Body of pancreas (tissue), 4 donors: ENCODE measurements at places on chromosomes 5 and 9.
A peak's percentile ranks its signal among the peaks of the same experiment; 100 is the strongest.

- no peak overlapping the region for H3K27ac ChIP-seq
- no peaks in the 10 kb centered on the region for H3K36me3 ChIP-seq
- no peak overlapping the region for H3K4me3 ChIP-seq
- H3K4me1 ChIP-seq = peaks cover 3% of the 10 kb centered on the region
Measured at GRCh38 chr5:145996135-145996534, 59.8 kb downstream of the SH3RF2 start.

GRCh38 chr5:14696057-14696456 lies 31.5 kb downstream of the OTULIN start:
- H3K4me3 ChIP-seq = no peak overlapping the region
- no peaks in the 10 kb centered on the region for H3K4me1 ChIP-seq
- H3K27ac ChIP-seq = no peak overlapping the region
- no peaks in the 10 kb centered on the region for H3K36me3 ChIP-seq

DNA sequence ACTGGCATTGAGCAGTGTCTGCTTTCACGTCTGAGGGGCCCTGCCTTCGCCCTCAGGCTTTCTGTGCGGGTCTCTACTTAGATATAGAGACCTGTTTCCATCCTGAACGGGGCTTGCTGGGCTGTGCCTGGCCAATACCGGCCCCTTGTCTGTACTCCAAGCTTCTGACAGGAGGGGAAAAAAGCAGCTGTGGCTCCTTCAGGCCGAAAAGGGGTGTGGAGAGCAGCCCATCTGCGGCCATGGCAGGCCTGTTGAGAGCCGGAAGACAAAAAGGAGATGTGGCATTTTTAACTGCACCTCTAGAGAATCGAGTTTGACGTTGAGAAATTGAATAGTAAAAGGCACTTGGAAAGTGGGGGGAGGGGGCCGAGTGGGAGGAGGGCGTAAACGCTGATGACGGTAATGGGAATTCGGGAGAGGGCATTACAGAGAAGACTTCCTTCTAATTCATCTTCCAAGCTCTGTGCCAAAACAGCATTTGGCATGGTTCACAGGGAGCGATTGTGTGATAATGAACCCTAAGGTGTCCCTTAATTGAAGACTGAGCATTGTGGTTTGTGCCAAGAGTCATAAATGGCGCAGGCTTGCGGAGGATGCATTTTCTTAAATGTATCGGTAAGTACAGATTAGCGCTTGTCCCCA lies 25.1 kb upstream of the PRDM12 start:
- no peak overlapping the region for H3K4me3 ChIP-seq
- H3K27me3 ChIP-seq = no peaks in the 10 kb centered on the region
- H3K27ac ChIP-seq = no peak overlapping the region

DNA sequence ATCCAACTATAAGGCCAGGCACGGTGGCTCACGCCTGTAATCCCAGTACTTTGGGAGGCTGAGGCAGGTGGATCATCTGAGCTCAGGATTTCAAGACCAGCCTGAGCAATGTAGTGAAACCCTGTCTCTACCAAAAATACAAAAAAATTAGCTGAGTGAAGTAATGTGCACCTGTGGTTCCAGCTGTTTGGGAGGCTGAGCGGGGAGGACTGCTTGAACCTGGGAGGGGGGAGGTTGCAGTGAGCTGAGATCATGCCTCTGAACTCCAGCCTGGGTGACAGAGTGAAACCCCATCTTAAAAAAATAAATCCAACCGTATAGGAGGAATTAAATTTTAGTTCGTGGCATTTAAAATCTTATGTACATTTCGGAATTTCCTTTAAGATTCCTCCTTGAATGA lies 123.4 kb downstream of the CDC42SE2 start:
- H3K27ac ChIP-seq = no peak overlapping the region
- peaks cover 3% of the 10 kb centered on the region for H3K36me3 ChIP-seq
- H3K4me1 ChIP-seq = peaks cover 6% of the 10 kb centered on the region
- no peak for DNase-seq
- no peaks in the 10 kb centered on the region for H3K27me3 ChIP-seq
- H3K4me3 ChIP-seq = no peak overlapping the region

GRCh38 chr9:18456624-18457237 lies 17.2 kb upstream of the ADAMTSL1 start:
- H3K27me3 ChIP-seq = no peaks in the 10 kb centered on the region
- H3K27ac ChIP-seq = no peak overlapping the region
- no peaks in the 10 kb centered on the region for H3K36me3 ChIP-seq
- no peak overlapping the region for H3K4me3 ChIP-seq

- H3K27ac ChIP-seq = no peak overlapping the region
- H3K4me3 ChIP-seq = no peak overlapping the region
- peaks cover 52% of the 10 kb centered on the region for H3K27me3 ChIP-seq
- DNase-seq = no peak
Measured at GRCh38 chr5:2752821-2753439, 1.5 kb upstream of the IRX2 start.

- H3K27me3 ChIP-seq = peaks cover 23% of the 10 kb centered on the region
- no peak overlapping the region for H3K27ac ChIP-seq
- no peaks in the 10 kb centered on the region for H3K36me3 ChIP-seq
- peak; percentile 24 for DNase-seq
Measured at GRCh38 chr9:110050925-110051355, 157.0 kb downstream of the C9orf152 start.

DNA sequence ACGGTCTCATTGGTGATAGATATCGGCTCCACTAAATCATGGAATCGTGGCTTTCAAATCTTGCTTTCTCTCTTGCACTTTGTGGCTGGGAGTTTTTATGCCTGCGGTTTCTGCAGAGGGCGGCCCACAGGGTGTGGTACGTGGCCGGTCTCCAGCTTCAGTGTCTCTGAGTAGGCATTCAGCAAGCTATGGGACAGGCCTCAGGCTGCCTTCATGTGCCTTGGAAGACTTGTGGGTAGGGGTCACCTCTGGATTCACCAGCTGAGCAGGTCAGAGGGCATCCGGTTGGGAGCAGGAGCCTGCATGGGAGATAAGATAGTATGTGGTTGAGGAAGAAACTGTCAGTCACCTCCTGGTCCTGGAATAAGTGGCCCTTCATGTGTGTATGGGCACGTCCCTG lies 47.7 kb downstream of the AMBP start:
- no peak overlapping the region for H3K4me3 ChIP-seq

DNA sequence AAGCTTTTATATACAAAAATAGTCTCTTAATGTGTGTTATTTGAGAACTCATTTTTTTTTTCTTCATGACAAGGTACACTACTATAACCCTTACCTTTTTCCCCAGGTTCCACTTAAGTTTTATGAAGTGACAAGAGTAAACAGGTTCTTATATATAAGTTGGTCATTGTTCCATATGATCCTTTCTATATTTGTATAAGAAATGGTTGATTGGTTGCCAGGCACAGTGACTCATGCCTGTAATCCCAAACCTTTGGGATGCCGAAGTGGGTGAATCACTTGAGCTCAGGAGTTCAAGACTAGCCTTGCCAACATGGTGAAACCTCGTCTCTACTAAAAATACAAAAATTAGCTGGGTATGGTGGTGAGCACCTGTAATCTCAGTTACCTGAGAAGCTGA lies 108.3 kb downstream of the PCSK1 start:
- no peaks in the 10 kb centered on the region for H3K4me1 ChIP-seq
- H3K36me3 ChIP-seq = no peaks in the 10 kb centered on the region
- H3K4me3 ChIP-seq = no peak overlapping the region
- H3K27ac ChIP-seq = no peak overlapping the region
- no peak for DNase-seq

- no peak for DNase-seq
- no peaks in the 10 kb centered on the region for H3K4me1 ChIP-seq
- no peak overlapping the region for H3K4me3 ChIP-seq
- no peak overlapping the region for H3K27ac ChIP-seq
- H3K36me3 ChIP-seq = no peaks in the 10 kb centered on the region
Measured at GRCh38 chr5:112372543-112372942, 46.5 kb downstream of the EPB41L4A start.

- no peak overlapping the region for H3K4me3 ChIP-seq
- H3K36me3 ChIP-seq = no peaks in the 10 kb centered on the region
- H3K4me1 ChIP-seq = no peaks in the 10 kb centered on the region
- no peaks in the 10 kb centered on the region for H3K27me3 ChIP-seq
Measured at GRCh38 chr9:99588747-99589146, 232.9 kb upstream of the NR4A3 start.

- H3K4me1 ChIP-seq = no peaks in the 10 kb centered on the region
- no peaks in the 10 kb centered on the region for H3K36me3 ChIP-seq
- no peaks in the 10 kb centered on the region for H3K27me3 ChIP-seq
- no peak overlapping the region for H3K27ac ChIP-seq
- no peak overlapping the region for H3K4me3 ChIP-seq
Measured at GRCh38 chr9:18114559-18115475, 359.1 kb upstream of the ADAMTSL1 start.

GRCh38 chr5:61301341-61302199 lies 30.5 kb upstream of the ZSWIM6 start:
- no peak overlapping the region for H3K4me3 ChIP-seq
- DNase-seq = peak; percentile 93
- H3K36me3 ChIP-seq = no peaks in the 10 kb centered on the region
- H3K27me3 ChIP-seq = no peaks in the 10 kb centered on the region

DNA sequence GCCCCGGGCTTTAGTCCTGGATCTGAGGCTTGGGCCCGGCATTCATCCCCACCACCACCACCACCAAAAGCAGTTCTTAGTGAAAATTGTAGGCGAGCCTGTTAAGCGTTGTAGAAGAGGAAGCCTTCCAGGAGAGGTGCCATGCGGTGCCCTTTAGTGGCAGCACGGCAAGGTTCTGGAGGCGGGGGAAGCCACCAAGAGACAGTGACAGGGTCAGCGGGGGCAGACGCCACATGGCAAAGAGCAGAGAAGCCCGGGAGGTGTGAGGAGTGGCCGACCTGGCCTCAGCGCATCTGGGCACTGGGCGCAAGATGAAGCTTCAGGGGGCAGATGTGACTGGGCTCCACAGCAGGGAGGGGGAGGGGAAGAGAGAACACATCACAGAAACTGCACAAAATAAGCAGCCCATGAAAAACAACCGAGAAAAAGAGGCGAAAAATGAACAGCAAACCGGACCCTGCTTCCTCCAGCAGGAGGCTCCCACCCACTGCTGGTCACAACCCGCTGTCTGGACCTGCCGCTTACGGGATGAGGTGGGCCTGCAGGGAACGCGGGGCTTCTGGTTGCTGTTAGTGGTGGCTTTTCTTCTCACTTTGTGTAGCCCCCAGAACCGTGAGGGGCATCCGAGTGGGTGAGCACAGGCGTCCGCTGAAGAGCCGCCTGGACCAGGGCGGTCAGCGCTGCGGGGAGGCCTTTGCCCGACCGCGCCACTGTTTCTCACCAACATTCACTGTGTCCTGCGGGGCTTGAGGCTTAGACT lies 4.3 kb downstream of the LRRC14B start:
- peaks cover 15% of the 10 kb centered on the region for H3K4me1 ChIP-seq
- H3K27ac ChIP-seq = no peak overlapping the region
- DNase-seq = no peak
- H3K27me3 ChIP-seq = no peaks in the 10 kb centered on the region
- no peak overlapping the region for H3K4me3 ChIP-seq

- no peak overlapping the region for H3K4me3 ChIP-seq
- no peaks in the 10 kb centered on the region for H3K36me3 ChIP-seq
- peaks cover 76% of the 10 kb centered on the region for H3K4me1 ChIP-seq
- no peaks in the 10 kb centered on the region for H3K27me3 ChIP-seq
Measured at GRCh38 chr9:133959171-133959570, 33.0 kb downstream of the VAV2 start.

- no peaks in the 10 kb centered on the region for H3K27me3 ChIP-seq
- H3K4me3 ChIP-seq = peak overlapping the region; percentile 48
- H3K27ac ChIP-seq = peak overlapping the region; percentile 89
- peaks cover 14% of the 10 kb centered on the region for H3K4me1 ChIP-seq
Measured at GRCh38 chr5:1386274-1386717, 41.4 kb upstream of the CLPTM1L start.
